GM12865 (cell line): ENCODE measurements at places on chromosomes 7 and 10.

DNA sequence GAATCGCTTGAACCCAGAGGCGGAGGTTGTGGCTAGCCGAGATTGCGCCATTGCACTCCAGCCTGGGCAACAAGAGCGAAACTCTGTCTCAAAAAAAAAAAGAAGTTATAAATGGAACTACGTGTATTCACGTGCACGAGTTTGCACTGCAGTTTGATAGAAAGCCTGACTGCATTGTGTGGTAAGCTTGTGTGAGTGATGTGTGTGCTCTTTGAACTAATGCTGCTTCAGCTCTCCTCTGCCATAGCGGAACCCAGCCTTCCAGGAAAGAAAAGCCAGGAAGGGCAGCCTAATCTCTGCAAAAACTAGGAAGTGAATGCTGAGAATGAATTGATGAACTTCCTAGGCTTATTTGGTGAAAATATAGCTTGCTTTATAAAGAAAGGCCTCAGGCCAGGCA is 15.6 kb upstream of the MKRN1 start:
- no peak for DNase-seq

GRCh38 chr7:20828947-20829346 is 42.3 kb upstream of the SP8 start:
- DNase-seq, result no peak

GRCh38 chr7:108660465-108660864 is 90.8 kb downstream of the DNAJB9 start:
- DNase-seq, result no peak

GRCh38 chr7:115475761-115476385 is 554.0 kb downstream of the MDFIC start:
- peak; percentile 33 for DNase-seq

DNA sequence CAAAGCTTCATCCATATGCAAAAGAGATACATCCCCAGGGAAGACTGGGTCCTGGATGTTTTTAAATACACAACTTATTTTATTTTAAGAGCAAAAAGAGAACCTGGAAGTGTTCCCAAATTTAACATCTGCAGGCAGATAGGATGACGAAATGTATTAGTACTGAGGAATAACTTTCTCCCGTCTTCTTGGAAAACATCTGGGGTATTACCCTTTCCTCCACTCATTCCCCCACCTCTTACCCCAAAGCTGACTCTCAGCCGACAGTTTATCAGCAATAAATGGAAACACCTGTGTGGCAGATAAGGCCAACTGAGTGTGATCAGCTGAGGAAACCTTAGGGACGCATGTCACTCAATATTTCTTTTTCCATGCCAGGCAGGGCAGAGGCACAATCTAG is 435.6 kb upstream of the NPVF start:
- DNase-seq, result no peak

DNA sequence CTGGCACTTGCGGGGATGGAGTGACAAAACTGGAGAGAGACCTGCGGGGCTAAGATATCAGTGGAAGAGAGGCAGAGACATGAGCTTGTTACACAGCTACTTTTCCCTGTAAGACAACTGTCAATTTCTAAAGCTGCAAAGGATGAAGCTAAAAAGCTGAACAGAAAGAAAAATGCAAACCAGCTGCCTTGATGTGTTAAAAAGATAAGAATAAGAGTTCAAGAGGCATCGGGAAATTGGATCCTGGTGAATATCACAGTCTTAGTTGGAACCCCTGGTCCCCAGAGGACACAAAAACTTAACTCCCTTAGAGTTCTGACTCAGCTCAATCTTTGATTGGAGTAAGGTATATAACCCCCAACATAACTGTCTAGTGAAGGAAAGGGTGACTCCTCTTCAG is 38.8 kb downstream of the VPS41 start:
- DNase-seq, result no peak

DNA sequence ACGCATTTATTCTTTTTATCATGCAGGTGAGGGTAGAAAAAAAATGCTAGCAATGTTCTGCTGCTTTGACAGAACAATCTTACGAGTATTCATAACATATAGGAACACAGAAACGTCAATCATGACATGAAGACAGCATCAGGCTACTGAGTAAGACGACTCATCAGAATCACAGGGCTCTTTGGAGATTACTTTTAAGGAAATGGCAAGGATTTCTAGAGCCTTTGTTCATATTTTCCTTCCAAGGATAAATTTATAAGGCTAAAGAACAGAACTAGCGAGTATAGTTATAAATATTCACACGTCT is 39.8 kb upstream of the DNAJC1 start:
- DNase-seq, result no peak

- DNase-seq, result no peak
These were observed 86.0 kb upstream of the ZNF32 start for GRCh38 chr10:43734716-43735115.

- no peak for DNase-seq
These were observed 34.1 kb downstream of the GET4 start for GRCh38 chr7:910441-910861.

- peak; percentile 79 for DNase-seq
These were observed 94.3 kb upstream of the AFAP1L2 start for GRCh38 chr10:114498413-114499111.

GRCh38 chr10:50397312-50398140 is 146.2 kb upstream of the ASAH2 start:
- DNase-seq, result peak; percentile 51

- DNase-seq, result peak; percentile 91
These were observed 135.8 kb downstream of the CAMK1D start for GRCh38 chr10:12484941-12485805.

DNA sequence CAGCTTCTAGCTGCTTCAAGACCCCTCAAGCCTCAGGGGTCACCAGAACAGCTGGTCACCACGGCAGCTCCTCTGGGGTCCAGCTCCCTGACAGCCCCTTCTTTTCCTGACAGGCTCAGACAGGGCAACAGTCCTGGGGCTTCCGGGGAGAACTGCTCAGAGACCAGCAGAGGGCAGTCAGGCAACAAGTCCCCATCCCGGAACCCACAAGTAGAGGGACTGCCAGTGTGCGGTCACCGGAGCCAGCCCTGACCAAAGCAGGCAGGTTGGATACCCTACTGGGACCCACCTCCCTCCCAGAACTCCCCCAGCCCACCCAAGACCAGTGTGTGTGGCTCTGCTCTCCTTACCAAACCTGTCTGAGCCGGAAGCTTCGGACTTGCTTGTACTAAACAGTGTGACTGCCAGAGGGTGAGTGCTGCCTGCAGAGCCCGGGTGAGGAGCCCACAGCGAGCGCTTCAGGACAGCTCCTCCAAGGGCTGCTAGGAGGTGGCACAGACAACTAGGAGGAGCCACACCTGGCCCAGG is 40.3 kb downstream of the YKT6 start:
- DNase-seq, result peak; percentile 82

GRCh38 chr7:7830122-7830878 is 111.9 kb upstream of the RPA3 start:
- no peak for DNase-seq

- no peak for DNase-seq
These were observed 77.3 kb downstream of the CTBP2 start for GRCh38 chr10:125082881-125083575.

- DNase-seq, result peak; percentile 77
These were observed 73.3 kb downstream of the ARID5B start for GRCh38 chr10:61974601-61975390.

DNA sequence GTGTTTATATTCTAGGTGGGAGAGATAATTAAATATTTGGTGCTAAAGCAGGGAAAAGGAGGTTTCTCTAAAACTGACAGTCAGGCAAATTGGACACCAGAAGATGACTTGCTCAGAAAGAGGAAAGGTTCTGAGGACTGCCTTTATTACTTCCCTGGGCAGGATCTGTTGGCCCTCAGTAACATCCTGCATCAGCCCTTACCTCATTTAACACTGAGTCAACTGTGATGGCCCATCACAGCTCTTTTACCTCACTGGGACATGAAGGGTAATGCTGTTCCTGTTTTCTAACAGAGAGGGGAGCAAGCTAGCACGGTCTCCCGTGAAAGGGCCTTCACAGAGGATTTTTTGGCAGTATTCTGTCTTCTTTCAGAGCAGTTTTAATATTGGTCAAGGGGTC is 12.0 kb downstream of the PPP1R17 start:
- no peak for DNase-seq

DNA sequence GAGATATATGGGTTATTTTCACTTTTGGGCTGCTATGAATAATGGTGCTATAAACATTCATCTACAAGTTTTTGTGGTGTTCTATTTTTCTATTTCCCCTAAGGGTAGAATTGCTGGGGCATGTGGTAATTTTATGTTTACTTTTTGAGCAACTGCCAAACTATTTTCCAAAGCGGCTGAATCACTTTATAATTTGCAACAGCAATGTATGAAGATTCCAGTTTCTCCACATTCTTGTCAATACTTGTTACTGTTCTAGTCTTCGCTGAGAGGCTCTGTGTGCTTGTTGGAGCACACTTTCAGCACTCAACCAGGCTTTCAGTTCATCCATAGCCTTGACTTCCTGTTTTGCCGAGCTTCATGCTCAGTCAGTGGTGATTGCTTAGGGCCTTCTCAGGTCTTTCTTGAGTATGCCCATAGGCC is 39.0 kb downstream of the ADK start:
- DNase-seq, result peak; percentile 76

DNA sequence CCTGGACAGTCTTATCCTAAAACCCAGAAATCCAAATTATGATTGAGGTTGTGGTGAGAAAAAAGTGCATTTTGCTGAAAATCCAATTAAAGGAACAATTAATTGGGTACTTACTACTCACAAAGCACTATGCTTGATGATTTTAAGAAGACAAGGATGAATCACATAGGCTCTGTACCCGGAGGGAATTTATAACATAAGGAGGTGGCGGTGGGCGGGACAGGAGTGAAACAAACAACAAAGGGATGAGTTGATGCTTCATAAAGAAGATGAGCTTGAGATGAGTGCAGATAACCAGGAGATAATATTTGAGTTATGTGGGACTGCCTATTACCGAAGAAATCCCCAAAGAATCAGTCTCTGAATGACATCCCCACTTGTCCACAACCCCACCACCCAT is 171.1 kb upstream of the FZD8 start:
- DNase-seq, result no peak

DNA sequence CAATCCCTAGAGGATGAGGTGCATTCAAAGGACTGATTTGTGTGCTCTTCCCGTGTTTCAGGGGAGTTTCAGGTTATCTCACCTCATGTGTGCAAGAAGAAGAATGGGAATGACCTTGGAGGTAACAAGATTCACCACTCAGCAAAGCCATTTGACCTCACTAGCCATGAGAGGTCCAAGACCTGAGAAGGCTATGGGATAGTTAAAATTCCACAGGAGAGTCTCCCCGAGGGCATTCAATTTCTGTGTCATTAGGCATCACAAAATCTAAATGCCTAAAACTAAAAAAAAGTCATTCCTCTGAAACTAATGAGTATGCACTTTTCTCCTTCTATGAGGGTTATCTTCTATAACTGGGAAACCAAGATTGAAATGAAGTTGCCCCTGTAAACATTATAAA is 433.4 kb downstream of the KCNMA1 start:
- DNase-seq, result no peak

GRCh38 chr10:5831446-5831782 is 18.2 kb upstream of the GDI2 start:
- DNase-seq, result no peak

DNA sequence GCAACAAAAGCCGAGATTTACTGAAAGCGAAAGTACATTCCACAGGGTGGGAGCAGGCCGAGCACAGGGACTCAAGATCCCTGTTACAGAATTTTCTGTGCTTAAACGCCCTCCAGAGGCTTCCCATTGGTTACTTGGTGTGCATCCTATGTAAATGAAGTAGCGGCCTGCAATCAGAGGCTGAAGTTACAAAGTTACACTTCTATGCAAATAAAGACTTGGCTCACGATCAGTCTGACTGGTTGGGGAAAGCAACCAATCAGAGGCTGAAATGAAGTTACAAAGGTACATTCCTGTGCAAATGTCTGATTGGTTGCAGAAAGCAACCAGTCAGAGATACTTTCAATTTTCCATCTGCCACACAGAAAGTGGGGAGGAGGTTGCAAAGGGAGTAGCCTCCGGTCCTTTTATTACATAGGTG is 4.1 kb downstream of the ACBD7 start:
- peak; percentile 18 for DNase-seq

GRCh38 chr7:68224041-68224741 is 1227.6 kb downstream of the TYW1 start:
- DNase-seq, result no peak

DNA sequence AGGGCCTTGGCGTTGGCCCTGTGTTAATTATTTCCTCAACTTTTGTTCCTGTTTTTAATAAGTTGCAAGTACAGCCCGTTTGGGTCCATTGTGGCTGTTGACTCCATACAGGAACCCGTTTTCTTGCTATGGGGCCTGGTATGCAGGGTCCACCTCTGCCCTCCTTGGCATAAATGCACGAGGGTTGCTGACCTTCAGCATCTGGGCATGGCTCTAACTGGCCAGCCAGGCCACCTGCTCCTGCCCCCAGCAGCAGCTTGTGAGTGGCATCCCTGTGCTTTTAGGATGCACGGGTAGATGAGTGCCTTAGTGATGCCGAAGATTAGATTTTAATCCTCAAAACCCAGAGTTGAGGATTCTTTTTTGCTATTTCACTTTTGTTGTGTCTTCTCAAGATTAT is 123.2 kb downstream of the GLRX3 start:
- DNase-seq, result no peak

- peak; percentile 23 for DNase-seq
These were observed at the start of gene FGL2 for GRCh38 chr7:77199013-77199966. TSS of gene FGL2 (minus strand) at chr7:77199819. CDS start at chr7:77199793, 26 bp downstream.

- no peak for DNase-seq
These were observed 69.4 kb downstream of the ARL4A start for GRCh38 chr7:12756821-12757220.

DNA sequence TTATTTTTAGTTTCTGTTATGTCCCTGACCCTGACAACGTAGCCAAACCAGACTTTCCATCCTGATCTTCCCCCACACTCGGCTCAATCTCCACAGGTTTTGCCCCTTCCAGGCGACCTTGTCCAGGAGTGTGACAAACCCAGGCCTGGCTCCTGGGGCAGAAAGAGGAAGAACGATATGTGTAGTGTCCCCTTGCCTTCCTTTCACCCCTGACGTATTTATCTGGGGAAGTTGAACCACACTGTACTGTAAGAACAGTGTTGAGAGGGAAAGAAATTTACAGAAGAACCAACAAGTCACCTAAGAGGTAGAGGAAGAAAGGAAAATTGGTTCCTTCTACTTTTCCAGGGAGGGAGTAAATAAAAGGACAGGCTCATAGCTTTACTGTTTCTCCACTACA is 158.0 kb downstream of the VTI1A start:
- no peak for DNase-seq

GRCh38 chr7:128767475-128768110 is 8.0 kb downstream of the OPN1SW start:
- DNase-seq, result no peak

- no peak for DNase-seq
These were observed 43.7 kb downstream of the DNAJC12 start for GRCh38 chr10:67794256-67794655.
